ENCODE measurements at places on chromosomes 1 and 21.
A peak's percentile ranks its signal among the peaks of the same experiment; 100 is the strongest.

DNA sequence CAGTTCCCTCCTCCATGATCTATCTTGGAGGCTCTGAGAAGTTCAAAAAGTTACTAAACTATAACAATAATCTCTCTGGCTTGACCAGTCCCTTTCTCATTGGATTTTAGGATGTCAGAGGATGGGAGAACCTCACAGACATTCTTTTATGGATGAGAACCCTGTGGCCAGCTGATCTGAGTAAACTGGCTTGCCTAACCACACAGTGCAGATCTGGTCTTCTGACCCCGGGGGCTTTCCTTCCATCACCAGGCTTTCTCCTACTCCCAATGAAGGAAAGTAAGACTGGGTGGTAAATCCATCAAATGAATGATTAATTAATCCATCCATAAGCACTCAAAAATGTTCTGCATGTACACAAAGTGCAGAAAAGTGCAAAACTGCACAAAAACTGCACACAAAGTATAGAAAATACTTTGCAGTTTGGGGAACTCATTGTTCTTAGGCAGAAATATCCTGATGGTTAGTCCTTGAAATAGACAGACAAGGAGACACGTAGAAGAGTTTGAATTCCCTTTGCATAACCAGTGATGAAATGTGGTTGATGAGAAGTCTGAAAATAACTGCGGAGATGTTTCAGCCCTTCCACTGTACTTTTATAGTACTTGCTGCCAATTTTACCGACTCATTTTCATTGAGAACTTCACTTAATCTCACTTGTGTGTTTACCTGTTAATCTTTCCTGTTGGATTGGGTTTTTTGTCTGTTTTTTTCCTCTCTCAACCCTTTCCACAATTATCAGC, 2.5 kb upstream of the F3 start:
- DNase-seq = no peak

GRCh38 chr1:84758968-84759491, 68.8 kb upstream of the SSX2IP start:
- no peak for DNase-seq

DNA sequence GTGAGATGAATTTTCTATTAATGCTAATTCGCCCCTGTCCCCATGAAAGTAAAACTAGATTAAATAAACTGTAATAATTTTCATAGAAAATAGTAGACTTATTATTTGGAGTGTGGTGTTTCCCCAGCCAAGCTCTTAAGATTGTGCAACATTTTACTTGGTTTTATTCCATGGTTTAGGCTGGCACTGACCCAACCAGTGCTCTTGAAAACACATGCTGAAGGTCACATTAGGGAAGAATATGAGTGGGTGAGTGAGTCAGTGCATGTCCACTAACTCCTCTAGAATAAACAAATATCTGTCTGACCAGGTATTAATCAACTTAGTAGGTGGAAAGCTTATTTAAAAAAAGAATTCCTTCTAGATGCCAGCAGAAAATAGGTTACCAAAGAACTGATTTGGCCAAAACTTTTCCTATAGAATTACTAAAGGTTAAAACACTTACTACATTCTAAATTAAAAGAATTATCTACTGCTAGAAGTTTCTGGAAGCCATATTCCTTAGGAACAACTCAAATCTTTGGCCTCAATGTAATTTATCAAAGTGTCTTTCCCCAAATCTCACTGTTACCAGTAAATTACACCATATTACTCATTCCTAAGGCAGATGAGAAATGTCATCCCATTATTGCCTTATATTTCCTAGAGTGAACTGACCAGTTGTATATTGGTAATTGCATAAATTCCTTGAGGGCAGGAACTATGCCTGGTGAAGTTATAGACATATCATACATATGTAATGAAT, 89.7 kb upstream of the RGS1 start:
- DNase-seq = no peak

GRCh38 chr1:16019644-16020277, 1.9 kb upstream of the HSPB7 start:
- no peak for DNase-seq

- DNase-seq = no peak
These were observed 1.0 kb upstream of the PRAMEF12 start for GRCh38 chr1:12772520-12772919.

DNA sequence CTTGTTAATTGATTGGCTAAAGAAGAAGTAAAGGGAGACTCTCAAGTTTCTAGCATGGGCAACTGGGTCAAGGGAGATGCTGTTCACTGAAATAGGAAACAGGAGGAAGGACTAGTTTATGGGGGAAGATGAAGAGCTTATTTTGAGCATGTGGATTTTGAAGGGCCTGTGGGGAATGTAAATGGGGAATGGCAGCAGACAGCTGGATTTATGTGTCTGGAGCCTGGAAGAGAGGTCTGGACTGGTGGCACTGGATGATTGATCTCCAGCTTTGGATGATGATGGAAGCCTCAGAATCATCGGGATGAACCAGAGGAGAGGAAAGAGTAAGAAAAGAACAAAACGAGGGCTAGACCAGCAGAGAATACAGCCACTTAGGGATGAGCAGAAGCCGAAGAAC, 54.9 kb upstream of the ENAH start:
- DNase-seq = no peak

DNA sequence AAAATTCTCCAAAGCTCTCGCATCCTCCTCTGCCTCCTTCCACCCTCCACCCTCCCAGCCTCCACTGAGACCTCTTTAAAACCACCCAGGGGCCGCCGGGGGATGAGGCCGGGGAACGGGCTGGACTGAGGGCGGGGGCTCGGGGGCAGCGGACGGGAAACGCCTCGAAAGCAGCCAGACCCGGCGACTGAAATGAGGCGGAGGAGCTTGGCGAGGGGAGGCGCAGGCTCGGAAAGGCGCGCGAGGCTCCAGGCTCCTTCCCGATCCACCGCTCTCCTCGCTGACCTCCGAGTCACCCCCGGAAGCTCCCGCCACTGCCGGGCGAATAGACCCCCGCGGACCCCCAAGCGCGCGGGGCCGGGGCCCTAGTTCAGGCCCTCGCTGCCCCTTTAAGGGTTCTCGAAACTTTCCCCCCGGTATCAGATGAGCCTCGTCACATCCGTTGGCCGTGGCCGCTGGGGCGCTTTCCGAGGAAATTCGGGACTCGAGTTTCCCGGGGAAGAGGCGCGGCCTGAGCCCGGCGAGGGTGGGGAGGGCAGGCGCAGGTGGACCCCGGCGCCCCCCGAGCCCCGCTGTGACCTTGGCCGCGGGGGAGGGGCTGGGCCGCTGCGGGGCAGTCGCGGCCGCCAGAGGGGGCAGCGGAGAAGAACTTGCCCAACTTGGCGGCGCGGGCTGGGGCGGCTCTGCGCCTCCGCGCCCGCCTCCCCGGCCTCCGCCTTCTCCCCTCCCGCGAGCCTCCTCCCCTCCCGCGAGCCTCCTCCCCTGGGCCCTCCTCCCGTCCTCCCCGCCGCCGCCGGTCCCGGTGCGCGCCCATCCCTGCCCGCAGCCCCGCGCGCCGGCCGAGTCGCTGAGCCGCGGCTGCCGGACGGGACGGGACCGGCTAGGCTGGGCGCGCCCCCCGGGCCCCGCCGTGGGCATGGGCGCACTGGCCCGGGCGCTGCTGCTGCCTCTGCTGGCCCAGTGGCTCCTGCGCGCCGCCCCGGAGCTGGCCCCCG, at the start of gene BACE2:
BACE2 (plus strand) TSS at position 813 of the 995 bp plus-strand sequence; CDS start at position 917, 104 bp downstream.
- no peak for DNase-seq

DNA sequence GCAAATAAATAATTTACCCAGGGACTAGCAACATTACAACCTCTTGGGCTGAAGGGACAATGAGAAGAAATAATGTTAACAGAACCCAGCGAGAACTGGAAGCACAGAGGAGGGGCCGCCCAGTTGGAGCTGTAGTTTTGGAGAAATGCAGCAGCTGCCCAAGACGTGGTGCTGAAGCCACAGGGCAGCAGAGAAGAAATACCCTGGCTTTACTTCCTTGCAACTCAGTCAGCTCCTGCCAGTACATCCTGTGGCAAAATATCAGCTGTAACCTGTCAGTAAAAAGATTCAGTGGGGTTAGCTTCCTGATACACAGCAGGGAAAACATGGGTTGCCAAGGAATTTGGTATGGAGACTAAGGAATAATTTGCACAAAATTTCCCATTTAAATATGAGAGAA, 283.6 kb upstream of the USP25 start:
- DNase-seq = no peak

DNA sequence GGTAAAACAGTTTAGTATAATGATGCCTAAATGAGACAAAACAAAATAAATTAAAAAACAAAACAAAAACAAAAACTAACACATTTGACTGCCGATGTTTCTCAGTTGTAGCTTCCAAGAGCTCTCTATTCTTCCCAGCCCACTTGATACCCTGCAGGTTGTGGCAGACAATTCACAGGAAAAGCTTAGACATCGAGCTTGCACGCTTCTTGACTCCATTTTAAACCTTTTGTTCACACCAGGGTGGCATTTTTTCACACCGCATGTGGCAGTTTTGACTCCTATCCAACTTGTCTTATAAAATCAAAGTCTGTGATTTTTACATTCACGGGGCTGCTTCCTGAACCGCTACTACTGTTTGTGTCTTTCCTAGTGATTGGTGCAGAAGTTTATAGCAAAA, 575.9 kb downstream of the USP25 start:
- no peak for DNase-seq

- peak; percentile 25 for DNase-seq
These were observed 20.4 kb downstream of the AIM2 start for GRCh38 chr1:159056069-159056698.

Data from iPS DF 19.7 (cell line).